K562 (cell line): ENCODE measurements at places on chromosomes 2 and 18. TPM values are rescaled to one million over a fixed set of nuclear protein-coding genes. Genes with fewer than 3 reads are reported as not detected.

- no peaks in the 10 kb centered on the region for H3K36me3 ChIP-seq
- no peak overlapping the region for H3K27ac ChIP-seq
- H3K4me3 ChIP-seq: no peak overlapping the region
- H3K27me3 ChIP-seq: no peaks in the 10 kb centered on the region
These were observed 198.1 kb upstream of the SH3BP4 start for GRCh38 chr2:234753701-234754100.

Gene AKAIN1
- not detected in 2 replicates for total RNA-seq

Gene NRP2
- total RNA-seq: 0.13 and 0.31 TPM in 2 replicates

- peaks cover 19% of the 10 kb centered on the region for H3K4me1 ChIP-seq
- H3K4me3 ChIP-seq: no peak overlapping the region
- DNase-seq: no peak
- no peaks in the 10 kb centered on the region for H3K36me3 ChIP-seq
- H3K27ac ChIP-seq: no peak overlapping the region
- no peaks in the 10 kb centered on the region for H3K27me3 ChIP-seq
These were observed 160.4 kb downstream of the HDAC4 start for GRCh38 chr2:239240414-239240881.

DNA sequence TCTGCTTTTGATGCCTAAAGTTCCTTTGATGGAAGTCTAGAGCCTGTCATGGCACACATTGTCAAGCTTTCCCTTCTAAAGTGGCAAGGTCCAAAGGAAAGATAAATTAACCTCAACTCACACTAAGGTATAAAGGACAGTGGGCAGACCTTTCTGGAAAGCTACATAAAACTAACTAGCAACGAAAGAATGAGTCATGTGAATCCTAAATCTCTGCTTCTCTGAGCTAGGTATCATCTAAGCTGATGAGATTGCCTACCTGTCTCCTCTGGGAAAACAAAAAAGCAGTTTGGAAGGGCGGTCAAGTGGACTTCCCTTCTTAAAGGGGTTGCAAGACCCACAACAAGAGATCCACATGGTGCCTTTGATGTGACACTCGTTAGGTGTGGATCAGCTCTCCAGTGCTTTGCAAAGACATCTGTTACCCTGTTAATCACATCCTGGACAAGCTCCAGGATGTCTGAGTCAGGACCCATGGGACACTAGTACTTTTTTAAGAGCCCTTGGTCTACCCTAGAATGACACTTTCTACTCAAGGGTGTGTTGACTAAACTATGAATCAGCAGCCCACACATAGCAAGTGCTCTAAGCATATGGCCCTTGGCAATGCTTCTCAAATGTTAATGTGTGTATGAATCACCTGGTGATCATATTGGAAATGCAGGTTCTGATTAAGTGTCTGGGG, 173.5 kb downstream of the ALK start:
- no peak for DNase-seq
- peaks cover 6% of the 10 kb centered on the region for H3K27me3 ChIP-seq
- no peaks in the 10 kb centered on the region for H3K36me3 ChIP-seq
- no peak overlapping the region for H3K4me3 ChIP-seq

GRCh38 chr2:174062934-174063333, 97.8 kb upstream of the SP3 start:
- no peak overlapping the region for H3K4me3 ChIP-seq
- H3K27ac ChIP-seq: no peak overlapping the region
- DNase-seq: no peak
- H3K36me3 ChIP-seq: no peaks in the 10 kb centered on the region
- H3K27me3 ChIP-seq: no peaks in the 10 kb centered on the region

GRCh38 chr2:47023332-47023731, 107.7 kb upstream of the MCFD2 start:
- H3K4me3 ChIP-seq: no peak overlapping the region
- H3K27me3 ChIP-seq: no peaks in the 10 kb centered on the region
- no peaks in the 10 kb centered on the region for H3K4me1 ChIP-seq
- DNase-seq: no peak
- H3K36me3 ChIP-seq: peaks cover 9% of the 10 kb centered on the region; the same call in 2 of the 3 replicates

Gene IL18R1
- total RNA-seq: 2.5 and 4.5 TPM in 2 replicates

DNA sequence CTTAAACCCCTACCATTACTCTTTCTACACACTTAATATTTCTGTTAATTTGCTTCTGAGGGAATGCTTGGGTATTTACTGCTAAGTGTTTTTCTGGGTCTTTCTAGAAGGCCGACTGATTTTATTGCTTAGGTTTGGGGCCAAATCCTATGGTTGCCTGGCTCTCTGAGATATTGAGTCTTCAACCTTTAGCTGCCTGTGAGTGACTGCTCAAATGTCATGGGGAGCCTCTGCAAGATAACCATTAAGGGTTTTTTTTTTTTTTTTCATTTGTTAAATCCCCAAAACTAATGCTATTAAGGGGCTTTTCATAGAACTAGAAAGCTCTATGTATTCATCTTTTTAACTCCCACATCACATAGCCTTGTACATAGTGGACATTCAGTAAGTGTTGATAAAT, 5.0 kb downstream of the OSBPL6 start:
- H3K27me3 ChIP-seq: no peaks in the 10 kb centered on the region; the same call in 2 of the 3 replicates
- peaks cover 13% of the 10 kb centered on the region for H3K4me1 ChIP-seq
- H3K36me3 ChIP-seq: no peaks in the 10 kb centered on the region
- no peak overlapping the region for H3K27ac ChIP-seq

GRCh38 chr18:62716619-62717168, 1.4 kb downstream of the PHLPP1 start:
- H3K36me3 ChIP-seq: no peaks in the 10 kb centered on the region
- H3K4me1 ChIP-seq: peaks cover 14% of the 10 kb centered on the region
- H3K4me3 ChIP-seq: peak overlapping the region; percentile 50
- H3K27me3 ChIP-seq: no peaks in the 10 kb centered on the region
- DNase-seq: peak; percentile 42

Gene REL
- 6.6 and 6.7 TPM in 2 replicates for total RNA-seq

Gene DUSP19
- total RNA-seq: 3.5 and 4.7 TPM in 2 replicates

DNA sequence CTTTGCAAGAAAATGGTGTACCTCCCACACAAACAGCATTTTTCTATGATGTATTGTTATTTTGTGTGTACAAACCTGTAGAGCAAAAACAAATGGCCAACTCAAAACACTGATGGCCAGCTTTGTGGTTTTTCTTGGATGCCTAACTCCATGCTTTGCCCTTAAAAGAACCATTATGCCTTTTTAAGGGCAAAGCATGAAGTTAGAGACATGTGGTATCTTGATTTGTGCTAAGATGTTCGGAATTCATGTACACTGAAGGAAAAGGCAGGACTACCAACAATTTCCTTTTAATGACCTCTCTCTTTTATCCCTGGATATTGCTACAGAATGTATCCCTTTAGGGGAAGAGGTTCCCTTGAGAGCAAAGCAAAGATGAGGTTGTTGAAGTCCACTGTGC, 273.6 kb downstream of the SCG2 start:
- H3K4me1 ChIP-seq: no peaks in the 10 kb centered on the region
- H3K27ac ChIP-seq: no peak overlapping the region
- no peak for DNase-seq
- H3K4me3 ChIP-seq: no peak overlapping the region

Gene RTP5
- total RNA-seq: not detected in 2 replicates

DNA sequence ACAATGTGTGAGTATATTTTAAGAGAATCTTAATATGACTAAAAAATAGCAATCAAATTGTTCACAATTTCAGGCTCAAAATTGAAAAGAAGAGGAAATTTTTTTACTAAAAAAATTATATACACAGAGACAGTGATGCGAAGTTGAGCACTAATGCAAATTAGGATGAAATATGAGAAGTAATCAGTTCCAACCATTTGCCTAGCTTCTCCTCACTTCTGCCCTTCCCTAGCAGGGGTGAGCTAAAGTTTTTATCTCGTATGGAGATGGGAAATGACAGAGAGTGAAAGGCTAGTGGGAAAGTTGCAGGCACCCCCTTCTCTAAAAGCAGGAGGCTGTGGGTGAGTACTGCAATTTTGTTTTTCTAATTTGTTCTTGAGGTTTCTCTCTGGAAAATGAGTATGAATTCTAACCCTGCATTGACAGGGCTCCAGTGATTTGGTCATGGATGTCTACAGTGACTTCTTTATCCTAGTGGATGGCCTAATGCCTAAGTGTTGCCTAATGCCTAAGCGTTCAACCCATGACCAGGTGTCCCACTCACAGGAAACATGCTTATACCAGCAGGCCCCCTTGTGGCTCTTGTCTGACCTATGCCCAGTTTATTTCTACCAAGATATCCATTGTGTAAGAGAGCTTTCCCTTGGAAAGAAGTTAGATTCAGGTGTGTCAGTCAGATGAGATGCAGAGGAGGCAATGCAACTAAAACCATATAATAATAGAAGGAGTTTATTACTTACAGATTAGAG, 78.0 kb upstream of the HNMT start:
- DNase-seq: peak; percentile 9
- H3K4me1 ChIP-seq: no peaks in the 10 kb centered on the region
- H3K4me3 ChIP-seq: no peak overlapping the region
- no peaks in the 10 kb centered on the region for H3K36me3 ChIP-seq

- no peak overlapping the region for H3K27ac ChIP-seq
- no peaks in the 10 kb centered on the region for H3K27me3 ChIP-seq
- H3K36me3 ChIP-seq: peaks cover 10% of the 10 kb centered on the region; the same call in 2 of the 3 replicates
- no peak for DNase-seq
These were observed 48.1 kb downstream of the DGKD start for GRCh38 chr2:233402346-233402745.

- no peaks in the 10 kb centered on the region for H3K27me3 ChIP-seq
- no peaks in the 10 kb centered on the region for H3K4me1 ChIP-seq
- no peak for DNase-seq
- H3K27ac ChIP-seq: no peak overlapping the region
- H3K4me3 ChIP-seq: no peak overlapping the region
- H3K36me3 ChIP-seq: no peaks in the 10 kb centered on the region
These were observed 456 bp downstream of the LRP1B start for GRCh38 chr2:142130111-142131009.

DNA sequence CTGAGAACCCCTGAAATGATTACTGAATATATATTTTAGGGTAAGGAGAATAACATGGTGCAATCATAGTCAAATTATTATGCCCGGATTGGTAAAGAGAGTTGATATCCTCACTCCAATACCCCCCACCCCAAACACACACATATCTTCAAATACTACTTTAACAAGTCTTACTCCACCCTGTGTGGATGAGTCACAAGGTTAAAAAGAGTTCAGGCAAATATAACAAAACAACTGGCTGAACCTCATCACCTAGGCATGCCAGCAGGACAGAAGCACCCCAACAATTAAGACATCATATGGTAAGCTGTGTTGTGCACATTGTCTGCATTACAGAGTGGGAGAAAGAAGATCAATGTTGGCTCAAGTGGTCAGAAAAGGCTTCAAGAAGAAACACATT, 857.4 kb downstream of the TDRD15 start:
- H3K27me3 ChIP-seq: no peaks in the 10 kb centered on the region
- H3K4me3 ChIP-seq: no peak overlapping the region
- no peak overlapping the region for H3K27ac ChIP-seq
- no peaks in the 10 kb centered on the region for H3K36me3 ChIP-seq
- no peaks in the 10 kb centered on the region for H3K4me1 ChIP-seq

Gene RGPD4
- total RNA-seq: not detected in 2 replicates

Gene KCNF1
- not detected in 2 replicates for total RNA-seq

Gene POTEI
- 3.7 and 3.9 TPM in 2 replicates for total RNA-seq

DNA sequence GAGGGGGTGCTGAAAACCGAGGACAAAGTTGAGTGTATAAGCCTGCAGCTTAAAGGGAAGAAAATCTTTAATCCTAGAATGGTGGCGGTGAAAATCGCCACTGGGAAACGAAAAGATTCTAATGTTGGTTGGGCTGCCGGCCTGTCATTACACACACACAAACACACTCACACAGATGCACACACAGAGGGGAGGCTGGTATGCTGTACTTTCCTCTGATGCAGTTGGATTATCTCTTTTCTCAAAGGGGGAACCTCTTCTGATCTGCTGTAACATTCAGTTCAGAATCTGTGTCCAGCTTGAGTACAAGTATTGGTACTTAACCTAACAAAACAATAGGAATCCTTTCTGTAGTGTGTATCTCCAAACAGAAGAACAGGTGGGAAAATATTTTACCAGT, 39.0 kb downstream of the ANXA4 start:
- H3K4me3 ChIP-seq: no peak overlapping the region
- no peaks in the 10 kb centered on the region for H3K27me3 ChIP-seq
- no peak overlapping the region for H3K27ac ChIP-seq
- no peaks in the 10 kb centered on the region for H3K36me3 ChIP-seq

Gene GPR35
- total RNA-seq: 0.20 and 0.33 TPM in 2 replicates

Gene PIK3C3
- total RNA-seq: 44.7 and 47.3 TPM in 2 replicates

GRCh38 chr2:43265001-43265400, 38.6 kb upstream of the ZFP36L2 start:
- H3K27ac ChIP-seq: no peak overlapping the region
- no peaks in the 10 kb centered on the region for H3K27me3 ChIP-seq
- no peak overlapping the region for H3K4me3 ChIP-seq
- no peak for DNase-seq
- H3K4me1 ChIP-seq: peaks cover 10% of the 10 kb centered on the region; the same call in 1 of the 3 replicates

DNA sequence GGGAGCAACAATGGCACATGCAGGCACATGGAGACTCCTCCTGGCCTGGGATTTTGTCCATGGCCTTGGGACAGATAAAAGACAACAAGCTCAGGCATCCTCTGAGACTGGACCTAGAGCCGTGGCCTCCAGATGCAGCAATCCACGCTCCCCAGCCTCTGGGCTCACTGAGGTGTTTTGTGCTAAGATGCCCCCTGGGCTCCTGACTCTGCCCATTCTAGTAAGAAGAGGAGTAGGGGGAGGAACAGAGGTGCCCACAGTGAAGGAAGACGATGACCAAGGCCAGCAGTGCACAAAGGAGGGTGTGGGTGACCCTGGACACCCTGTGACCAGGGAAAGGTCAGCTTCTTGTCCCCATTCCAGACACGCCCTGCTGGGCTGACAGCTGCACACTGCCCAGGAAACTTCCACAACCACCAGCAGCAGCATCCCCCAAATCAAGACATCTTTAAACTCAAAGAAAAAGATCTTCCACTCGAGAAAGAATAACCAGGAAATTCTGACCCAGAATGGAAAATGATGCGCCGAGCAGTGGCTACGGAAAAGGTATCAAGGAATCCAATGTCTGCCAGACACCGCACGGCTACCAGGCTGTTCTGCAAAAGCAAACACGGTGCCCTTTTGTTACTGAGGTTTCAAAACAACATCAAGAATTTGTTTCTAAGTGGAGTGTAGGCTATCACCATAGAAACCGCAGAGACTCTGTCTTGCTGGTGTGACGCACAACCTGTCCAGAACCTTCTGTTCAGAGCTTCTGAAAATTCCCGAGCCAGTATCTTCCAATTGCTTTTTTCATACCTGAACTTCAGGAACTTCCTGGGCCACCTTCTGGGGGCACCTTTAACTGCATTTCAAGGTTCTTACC, 65.5 kb downstream of the ZNF516 start:
- no peaks in the 10 kb centered on the region for H3K4me1 ChIP-seq
- H3K27ac ChIP-seq: no peak overlapping the region
- DNase-seq: no peak
- no peaks in the 10 kb centered on the region for H3K36me3 ChIP-seq

Gene LYPD6
- total RNA-seq: not detected in 2 replicates
